ENCODE measurements at places on chromosomes 3 and 15.

GRCh38 chr3:66037330-66037985 is 1.3 kb downstream of the MAGI1 start:
- DNase-seq, result no peak

DNA sequence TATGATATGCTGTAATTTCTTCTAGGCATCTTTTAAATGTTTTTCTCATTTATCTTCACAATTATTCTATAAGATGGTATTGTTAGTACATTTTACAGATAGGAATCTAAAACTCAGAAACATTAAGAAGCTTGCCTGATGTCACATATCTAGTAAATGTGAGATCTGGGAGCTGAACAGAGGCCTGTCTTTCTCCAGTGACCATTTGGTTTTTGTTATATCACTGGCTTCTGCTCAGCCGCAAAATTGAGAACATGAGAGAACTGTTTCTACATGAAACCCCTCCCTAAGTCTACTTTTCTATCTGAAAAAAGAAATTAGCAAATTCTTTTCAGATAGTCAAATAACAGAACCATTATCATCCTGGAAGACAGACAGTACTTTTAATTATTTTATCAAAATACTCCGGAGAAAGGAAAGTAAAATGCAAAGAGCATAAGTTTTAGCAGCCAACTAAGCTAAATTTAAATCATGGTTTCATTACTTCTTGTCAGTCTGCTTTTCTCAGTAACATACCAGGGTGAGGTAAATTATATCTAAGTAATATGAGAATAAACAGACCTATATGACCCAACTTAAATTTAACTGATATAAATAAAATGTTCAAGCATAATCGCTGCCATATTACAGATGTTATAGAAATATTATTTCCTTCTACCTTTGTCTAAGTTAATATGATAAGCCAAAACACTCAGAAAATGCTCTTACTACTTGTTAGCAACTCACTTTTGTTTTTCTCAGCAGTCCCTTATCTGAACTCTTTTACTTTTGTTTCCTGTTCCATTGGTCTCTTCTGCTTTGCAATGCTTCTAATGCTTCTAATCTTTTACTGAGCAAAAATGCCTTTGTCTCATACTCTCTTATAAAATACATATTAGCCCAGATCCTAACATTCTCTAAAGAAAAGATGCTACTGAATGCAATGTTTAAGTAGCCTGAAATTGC is 68.0 kb upstream of the MBNL1 start:
- DNase-seq, result peak; percentile 42

GRCh38 chr15:90305932-90306331 is 40.5 kb downstream of the NGRN start:
- no peak for DNase-seq

GRCh38 chr3:45929042-45929679 is 14.1 kb upstream of the CXCR6 start:
- peak; percentile 58 for DNase-seq

- no peak for DNase-seq
Measured at GRCh38 chr3:23459465-23459864, 256.3 kb downstream of the UBE2E2 start.
